ENCODE measurements at places on chromosomes 16 and 17. TPM values are rescaled to one million over a fixed set of nuclear protein-coding genes. Genes with fewer than 3 reads are reported as not detected.

The FBXW10 gene
- 0.11 TPM for polyA plus RNA-seq

The TBC1D3I gene
- not detected for polyA plus RNA-seq

The KRTAP2-2 gene
- not detected for polyA plus RNA-seq

- no peak for DNase-seq
Observed at GRCh38 chr17:63552211-63552610, 1.9 kb downstream of the DCAF7 start.

- DNase-seq, result peak; percentile 74
Observed at GRCh38 chr17:31052187-31052889, 42.4 kb upstream of the NF1 start.

GRCh38 chr16:2090777-2091546 is 43.2 kb downstream of the TSC2 start:
- peak; percentile 82 for DNase-seq

DNA sequence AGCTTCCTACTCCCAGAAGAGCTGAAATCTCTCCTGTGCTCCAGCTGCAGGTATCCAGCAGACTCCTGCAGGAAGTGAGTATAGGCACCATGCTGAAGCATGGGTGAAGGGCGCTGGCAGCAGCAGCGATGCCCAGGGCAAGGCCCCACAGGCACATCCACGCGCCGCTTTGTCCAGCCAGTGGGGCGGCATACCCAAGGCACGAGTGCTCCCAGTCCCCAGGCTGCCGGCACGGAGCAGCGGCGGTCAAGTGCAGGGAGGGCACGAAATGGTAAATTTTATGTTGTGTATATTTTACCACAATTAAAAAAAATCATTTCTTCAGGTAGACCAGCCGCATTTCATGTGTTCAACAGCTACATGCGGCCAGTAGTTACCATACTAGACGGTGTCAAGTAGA is 73.1 kb downstream of the HIC1 start:
- DNase-seq, result no peak

- DNase-seq, result peak; percentile 44
Observed at GRCh38 chr16:868846-869822, 68.6 kb upstream of the GNG13 start.

DNA sequence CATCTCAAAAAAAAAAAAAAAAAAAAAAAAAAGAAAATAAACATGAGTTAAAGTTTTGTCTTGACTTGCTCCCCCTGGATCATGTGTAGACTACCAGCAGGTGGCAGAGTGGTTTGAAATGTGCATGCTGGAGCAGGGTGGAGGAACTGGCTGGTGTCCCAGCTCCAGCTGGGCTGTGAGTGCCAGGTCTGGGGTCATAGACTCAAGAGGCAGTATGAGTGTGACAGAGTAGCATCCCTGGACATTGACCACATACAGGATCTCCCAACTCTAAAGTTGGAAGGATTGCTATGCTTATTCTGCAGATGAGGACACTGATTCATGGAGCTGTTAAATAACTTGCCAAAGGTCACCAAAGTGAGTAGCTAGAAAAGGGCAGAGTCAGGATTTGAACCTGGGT is 198.0 kb upstream of the MPHOSPH6 start:
- peak; percentile 33 for DNase-seq

DNA sequence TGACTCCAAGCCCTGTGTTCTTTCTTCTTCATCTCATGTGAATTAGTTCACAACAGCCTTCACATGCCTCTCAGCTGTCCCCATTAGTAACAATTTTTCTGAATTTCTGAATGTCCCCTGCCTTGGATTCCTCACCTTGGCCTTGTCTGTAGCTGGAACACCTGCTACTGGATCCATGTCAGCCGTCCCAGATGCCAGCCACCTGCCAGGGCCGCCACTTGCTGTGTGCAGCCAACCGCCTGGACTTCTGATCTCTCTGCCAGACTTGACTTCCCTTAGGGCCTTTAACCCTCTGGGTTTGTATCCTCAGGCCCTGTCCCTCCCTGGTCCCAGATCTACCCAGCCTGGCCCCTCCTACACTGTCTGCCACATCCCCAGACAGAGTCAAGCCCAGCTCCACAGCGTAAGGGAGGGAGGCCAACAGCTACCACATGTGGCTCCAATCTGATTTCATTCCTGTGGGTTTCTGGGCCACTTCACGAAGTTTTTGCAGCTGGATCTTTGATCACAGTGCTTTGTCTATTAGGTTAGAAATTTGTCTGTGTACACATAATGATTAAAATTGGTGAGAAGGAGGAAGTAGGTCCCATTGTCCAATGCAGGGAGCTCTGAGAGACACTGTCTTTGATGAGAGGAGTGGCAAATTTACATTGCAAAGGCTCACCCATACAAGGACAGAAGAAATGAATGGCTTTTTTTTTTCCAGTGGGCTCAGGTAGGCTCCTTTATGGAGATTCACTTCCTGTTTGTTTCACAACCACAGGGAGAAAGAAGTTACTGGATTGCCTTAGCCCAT is 15.3 kb downstream of the MPP2 start:
- no peak for DNase-seq

- DNase-seq, result peak; percentile 30
Observed at GRCh38 chr17:73281928-73282327, 20.2 kb upstream of the CPSF4L start.
